Posterior cingulate gyrus (tissue), 11 donors: ENCODE measurements at places on chromosomes 16 and 17.

GRCh38 chr17:2068031-2068518 is 13.2 kb downstream of the HIC1 start:
- no peak for DNase-seq

GRCh38 chr16:48574766-48575165 is 35.2 kb downstream of the N4BP1 start:
- DNase-seq: no peak

- peak; percentile 84 for DNase-seq
Observed at GRCh38 chr17:82737967-82738877, 2.8 kb downstream of the FN3K start.

GRCh38 chr17:6052926-6053325 is 17.3 kb upstream of the WSCD1 start:
- no peak for DNase-seq

GRCh38 chr17:56583772-56584171 is 9.7 kb upstream of the NOG start:
- DNase-seq: no peak

- DNase-seq: no peak
Observed at GRCh38 chr17:46061435-46061834, 62.4 kb downstream of the STH start.

DNA sequence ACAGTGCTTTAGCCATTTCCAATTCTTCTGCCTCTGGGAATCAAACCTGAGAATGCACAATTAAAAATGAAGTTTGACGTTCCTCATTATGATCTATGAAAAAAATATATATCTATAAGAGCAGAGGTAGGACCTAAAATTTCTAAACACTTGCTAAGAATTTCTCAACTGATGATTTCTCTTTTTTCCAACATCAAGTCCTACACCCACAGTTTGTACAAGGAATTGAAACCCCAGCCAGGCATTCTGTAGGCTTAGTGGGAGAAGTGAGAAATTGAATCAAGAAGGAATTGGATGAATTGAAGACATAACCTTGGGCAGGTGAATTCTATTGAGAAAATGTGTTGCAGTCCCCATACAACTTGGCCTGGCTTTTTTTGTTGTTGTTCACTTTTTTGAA is 2.7 kb downstream of the CACNG3 start:
- no peak for DNase-seq

DNA sequence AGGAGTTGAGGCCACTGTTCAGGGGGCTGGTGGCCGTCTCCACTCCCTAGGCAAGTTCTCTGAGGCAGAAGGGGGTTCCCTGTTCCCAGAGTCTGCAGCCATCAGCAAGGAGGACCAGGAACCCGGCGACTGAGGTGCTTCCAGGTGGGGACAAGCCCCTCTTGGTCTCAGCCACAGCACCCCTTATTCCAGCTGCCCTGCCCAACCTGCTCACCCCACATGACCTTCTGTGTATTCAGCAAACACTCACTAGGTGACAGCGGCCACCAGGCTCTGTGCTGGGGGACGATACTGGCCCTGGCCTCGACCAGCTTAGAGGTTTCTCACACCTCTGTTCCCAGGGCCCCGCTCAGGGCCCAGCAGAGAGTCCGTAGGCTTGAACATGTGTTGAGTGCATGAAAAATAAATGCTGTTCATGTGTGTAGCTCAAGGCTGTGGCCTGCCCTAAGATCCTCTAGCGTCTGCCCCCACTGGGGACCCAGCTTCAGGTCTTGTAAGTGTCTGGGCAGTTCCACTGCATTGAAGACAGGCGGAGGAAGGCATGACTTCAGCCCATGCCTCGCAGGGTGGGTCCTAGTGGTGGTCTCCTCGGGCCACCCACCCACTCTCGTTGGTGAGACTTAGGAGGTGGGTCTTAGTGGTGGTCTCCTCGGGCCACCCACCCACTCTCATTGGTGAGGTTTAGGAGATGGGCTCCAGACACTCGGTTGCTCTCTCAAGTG is 44.2 kb downstream of the NT5M start:
- peak; percentile 5 for DNase-seq

DNA sequence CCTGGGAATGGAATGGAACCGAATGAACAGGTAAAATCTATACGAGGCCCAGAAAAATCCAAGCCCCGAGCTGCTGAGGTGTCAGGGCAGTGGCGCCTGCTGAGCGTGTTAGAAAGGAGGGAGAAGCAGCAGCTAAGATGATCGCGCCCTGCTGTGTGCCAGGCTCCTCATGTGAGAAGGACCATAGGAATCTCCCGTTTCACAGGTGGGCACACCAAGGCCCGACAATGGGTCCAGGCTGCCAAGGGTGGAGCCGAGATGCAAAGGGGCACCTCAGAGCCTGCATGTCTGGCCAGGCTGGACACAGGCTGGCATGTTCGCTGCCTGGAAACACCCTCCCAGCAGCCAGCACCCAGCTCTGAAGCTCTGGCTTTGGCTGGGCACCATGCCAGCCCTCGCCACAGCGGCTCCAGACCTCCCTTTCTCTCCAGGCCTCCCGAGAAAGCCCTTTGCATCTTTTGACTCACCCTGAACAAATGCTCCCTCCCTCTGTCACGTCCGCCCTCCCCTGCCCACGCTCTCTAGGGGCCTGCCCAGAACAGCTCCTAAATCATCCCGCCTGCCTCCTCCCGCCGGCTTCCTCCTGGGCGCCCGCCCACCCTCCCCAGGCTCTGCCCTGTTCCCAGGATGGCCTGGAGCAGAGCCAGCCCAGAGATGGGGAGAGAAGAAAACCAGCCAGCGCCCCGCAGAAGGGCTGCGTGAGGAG is 217.8 kb upstream of the GSE1 start:
- DNase-seq: peak; percentile 21

DNA sequence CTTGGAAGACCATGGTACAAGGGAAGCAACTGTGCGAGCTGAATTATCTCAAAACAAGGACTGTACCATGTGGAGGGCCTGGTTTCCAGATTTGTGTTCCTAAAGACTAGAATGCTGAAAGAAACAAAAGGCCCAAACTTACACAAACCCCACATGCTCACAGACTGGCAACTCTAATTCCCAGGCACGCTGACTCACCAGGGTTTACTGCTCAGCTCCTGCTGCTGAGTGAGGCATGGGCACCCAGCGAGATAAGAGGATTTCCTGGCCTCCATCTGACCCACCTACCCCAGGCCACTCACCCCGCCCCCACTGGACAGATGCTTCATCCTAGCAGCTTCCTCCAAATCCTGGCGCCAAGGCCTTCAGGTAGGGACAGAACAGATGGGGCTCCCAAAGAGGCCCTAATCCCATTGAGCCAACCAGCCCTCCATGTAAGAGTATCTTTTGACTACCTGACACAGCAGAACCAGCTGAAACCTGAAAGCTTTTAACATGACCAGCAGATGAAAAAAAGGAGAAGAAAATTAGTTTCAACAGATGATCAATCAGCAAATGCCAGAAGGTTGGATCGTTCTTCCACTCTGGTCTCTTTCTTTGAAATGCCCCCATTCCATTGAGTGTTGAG is 33.9 kb downstream of the DCUN1D3 start:
- DNase-seq: peak; percentile 72

DNA sequence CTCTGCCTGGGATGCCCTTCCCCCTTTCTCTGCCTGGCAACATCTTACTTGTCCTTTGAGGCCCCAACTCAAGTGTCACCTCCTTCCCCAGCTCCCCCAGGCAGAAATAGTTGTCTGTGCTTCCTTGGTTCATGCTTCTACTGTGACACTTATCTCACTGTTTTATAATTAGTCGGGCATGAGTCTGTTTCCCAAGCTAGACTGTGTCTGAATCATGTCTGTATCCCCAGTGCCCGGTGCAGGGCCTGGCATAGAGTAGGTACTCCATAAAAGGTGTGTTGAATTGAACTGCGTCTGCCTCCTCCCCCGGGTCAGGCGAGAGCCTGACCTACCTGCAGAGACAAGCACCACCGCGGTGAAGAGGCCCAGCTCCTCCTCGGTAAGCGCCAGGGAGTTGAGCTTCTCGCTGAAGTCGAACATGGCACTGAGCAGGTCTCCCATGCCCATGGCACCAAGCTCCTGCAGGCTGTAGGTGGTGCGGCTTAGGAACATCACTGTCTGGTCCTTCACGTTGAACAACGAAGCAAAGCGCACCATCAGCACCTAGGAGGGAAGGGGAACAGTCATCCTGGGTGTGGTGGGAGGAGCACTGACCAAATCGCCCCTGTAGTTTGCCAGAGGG is 6.7 kb downstream of the NR1D1 start:
- DNase-seq: no peak

DNA sequence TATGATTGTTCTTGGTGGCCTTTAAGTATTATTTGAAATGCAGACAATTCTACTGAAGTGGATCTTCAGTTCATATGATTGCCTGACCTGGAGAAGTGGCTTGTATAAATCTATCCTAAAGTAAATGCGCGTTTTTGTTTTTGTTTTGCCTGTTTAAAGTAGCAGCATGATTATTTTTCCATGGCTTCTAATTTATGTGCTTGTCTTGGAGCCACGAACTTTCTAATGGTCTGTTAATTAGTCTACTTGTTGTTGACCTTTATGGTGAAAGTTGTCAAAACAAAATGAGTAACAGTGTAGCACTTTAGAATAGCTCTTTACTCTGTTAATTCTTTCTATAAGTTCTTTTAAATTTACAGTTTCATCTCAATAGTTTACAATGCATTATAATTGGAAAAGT is 1.7 kb downstream of the PRKAR1A start:
- no peak for DNase-seq

- DNase-seq: no peak
Observed at GRCh38 chr16:2531371-2531695, at the start of gene CEMP1. TSS of gene CEMP1 (minus strand) at chr16:2531408. CDS start at chr16:2531073, 335 bp downstream.

DNA sequence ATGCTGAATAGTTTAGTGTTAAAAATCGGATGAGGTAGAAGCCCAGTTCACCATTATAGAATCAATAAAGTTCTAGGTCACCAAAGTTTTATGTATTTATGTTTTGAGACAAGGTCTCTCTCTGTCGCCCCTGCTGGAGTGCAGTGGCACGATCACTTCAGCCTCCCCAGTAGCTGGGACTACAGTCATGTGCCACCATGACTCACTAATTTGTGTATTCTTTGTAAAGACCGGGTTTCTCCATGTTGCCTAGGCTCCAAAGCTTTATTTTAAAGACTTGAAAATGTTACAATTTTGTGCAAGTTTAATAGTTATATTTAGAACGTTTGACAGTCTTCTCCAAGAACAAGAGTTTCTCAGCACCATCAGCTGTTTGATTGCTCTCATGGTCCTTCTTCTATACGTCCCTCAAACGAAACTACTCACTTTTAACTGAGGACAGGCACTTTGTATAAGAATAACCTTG is 32.1 kb downstream of the NDE1 start:
- DNase-seq: no peak

DNA sequence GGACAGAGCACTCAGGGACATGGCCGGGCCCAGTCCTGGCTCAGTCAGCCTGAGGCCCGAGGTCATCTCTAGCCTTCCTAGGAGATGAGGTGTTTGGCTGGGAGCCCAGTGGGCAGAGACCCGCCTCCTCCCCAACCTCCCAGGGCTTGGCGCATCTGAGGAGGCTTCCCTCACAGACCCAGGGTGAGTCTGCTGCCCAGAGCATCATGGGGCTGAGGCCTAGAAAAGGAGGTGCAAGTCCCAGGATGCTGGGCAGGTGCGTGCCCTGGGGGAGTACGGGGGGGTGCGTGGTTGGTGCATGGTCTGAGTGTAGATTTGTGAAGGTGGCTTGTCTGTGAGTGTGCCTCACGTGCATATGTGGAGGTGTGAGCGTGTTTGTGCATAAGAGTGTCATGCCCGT is 4.7 kb downstream of the PDE6G start:
- no peak for DNase-seq

GRCh38 chr17:4604111-4604644 is 19.8 kb downstream of the SMTNL2 start:
- no peak for DNase-seq

- DNase-seq: no peak
Observed at GRCh38 chr16:79127766-79128165, 472.8 kb downstream of the MAF start.

GRCh38 chr17:65388911-65389310 is 172.5 kb downstream of the AXIN2 start:
- DNase-seq: no peak

DNA sequence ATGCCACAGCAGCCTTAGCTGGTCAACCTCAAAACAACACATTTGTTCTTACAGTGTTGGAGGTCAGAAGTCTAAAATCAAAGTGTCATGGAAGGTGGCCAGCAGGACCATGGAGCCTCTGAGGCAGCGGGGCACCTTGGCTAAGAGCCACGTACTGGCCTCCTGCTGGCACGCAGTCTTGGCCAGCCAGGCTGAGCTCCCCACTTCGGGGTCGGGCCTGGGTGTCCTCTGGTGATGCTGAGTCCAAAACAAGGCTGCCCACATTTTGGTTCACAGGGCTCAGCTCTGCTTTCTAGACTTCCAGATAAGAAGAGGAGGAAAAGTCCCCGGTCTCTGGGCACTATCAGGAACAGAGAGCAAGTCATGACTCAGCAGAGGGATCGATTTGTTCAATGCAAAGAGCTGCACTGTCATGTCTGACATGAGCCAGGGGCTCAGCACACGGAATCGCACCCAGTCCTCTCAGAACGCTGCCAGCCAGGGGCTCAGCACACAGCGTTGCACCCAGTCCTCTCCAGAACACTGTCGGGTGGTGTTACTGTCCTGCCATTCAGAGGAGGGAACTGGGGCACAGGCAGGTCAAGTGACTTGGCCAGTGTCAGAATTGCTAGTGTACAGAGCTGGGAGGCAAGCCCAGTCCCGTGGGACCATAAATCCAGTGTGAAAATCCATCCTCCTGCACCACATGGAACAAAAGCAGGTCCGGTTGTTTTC is 2.5 kb downstream of the LGALS9 start:
- no peak for DNase-seq

GRCh38 chr17:77151186-77151585 is 10.4 kb downstream of the SEC14L1 start:
- no peak for DNase-seq

- no peak for DNase-seq
Observed at GRCh38 chr16:27238591-27238990, 30.0 kb downstream of the NSMCE1 start.

DNA sequence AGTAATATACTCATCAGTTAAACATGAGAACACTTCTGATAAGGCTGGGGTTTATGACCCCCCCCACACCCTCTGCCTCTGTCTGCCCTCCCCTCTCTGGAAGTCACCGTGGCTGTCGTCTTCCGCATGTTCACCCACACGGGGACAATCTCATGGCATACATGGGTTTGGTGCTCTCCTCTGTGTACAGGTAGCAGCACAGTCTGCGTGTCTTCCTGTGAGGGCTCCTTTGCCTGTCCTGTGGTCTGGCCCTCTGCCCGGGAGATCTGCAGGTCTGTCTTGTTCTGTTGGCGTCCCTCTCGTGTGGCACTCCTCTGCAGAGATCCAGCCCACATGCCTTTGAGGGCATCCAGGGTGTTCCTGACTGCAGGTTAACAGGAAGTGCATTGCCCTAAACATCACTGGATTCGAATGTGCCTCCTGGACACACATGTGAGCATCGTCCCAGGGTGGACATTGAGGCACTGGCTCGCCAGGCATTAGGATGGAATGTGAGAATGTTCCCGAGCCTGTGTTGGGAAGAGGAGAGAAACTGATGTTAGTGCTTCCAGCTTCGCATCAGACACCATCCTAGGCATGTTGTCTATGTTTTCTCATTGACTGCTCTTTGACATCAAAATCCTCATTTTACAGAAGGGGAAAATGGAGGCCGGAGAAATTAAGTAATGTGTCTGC is 54.5 kb downstream of the NKD1 start:
- peak; percentile 69 for DNase-seq
